EL (cell line): ENCODE measurements at places on chromosomes 3 and 15.
A peak's percentile ranks its signal among the peaks of the same experiment; 100 is the strongest.

DNA sequence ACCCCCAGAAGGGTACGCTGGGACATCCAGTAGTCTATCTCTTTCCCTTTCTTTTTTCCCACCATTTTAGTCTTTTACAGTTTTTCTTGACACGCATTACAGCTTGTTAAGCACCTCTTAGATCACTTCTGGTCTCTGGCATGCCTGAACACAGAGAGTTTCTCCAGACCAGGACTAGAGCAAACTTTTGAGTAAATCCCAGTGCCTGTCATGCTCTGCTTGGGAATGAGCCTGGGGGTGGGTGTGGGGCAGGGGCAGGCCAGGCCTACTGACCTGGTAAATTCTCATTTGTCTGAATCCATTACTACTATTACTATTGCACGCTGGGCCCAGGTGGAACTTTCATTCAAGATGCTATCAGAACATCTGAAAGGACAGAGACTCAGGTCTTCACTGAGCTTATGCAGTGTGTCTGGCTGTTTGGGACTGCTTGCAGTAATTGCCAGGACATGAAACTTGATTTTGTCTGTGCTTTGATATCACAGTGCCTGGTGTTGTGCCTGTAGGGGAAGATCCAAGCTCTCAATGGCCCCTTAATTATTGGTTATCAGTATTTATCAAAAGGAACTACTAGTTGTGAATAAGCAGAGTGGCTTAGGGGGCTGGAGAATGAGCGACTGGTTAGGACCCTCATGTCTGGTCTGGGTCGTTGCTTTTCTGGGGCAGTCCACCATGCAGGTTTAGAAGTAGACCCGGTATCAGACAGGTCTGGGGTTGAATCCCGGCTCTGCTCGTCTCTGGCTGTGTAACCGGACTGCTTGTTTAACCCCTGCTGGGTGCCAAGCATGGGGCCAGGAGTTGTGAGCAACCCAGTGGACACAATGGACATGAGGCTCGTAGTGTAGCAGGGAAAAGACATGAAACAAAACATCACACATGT lies 196.1 kb upstream of the TLE3 start:
- no peak for DNase-seq

DNA sequence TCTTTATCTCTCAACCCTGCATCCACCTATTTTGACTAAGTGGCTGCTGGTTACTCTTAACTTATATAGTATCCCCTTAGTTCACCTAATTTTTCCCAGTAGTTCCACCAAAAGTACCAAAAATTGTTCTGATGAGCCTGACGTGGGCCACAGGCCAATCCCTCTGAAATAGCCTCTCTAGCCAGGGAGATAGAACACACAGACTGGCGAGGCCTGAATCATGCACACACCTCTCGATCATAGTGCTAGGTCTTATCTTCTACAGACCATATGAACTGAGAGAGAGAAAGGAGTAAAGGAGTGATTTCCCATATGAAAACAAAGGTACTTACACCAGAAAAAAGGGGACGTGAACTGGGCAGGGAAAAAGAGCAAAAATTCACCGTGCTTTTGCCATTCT lies 72.5 kb upstream of the ADAMTS9 start:
- DNase-seq = no peak

DNA sequence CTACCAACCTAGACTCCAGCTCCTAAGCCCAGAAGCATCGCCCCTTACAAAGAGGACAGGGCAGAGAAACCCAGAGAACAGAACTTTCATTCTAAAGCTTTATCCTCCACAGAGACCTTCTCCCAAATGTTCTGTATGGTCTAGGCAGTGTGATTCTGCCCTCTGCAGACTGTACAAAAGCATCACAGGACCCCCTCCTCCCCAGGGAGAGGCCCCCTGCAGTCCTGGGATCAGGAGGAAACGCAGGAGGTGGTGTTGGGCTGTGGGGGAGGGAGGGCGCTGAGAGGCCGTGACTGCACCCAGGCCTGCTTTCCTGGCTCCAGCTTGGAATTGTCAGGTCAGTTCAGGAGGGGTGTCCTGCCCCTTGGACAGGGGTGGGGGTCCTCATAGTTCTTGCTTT lies 101.3 kb downstream of the DGKG start:
- DNase-seq = no peak

GRCh38 chr3:55173504-55173903 lies 245.6 kb upstream of the LRTM1 start:
- peak; percentile 9 for DNase-seq

- DNase-seq = no peak
Measured at GRCh38 chr15:80559761-80560160, 135.3 kb upstream of the ABHD17C start.

GRCh38 chr15:80776420-80777045 lies 2.6 kb upstream of the CEMIP start:
- peak; percentile 80 for DNase-seq

- DNase-seq = peak; percentile 68
Measured at GRCh38 chr3:170429050-170429449, 10.4 kb downstream of the CLDN11 start.

DNA sequence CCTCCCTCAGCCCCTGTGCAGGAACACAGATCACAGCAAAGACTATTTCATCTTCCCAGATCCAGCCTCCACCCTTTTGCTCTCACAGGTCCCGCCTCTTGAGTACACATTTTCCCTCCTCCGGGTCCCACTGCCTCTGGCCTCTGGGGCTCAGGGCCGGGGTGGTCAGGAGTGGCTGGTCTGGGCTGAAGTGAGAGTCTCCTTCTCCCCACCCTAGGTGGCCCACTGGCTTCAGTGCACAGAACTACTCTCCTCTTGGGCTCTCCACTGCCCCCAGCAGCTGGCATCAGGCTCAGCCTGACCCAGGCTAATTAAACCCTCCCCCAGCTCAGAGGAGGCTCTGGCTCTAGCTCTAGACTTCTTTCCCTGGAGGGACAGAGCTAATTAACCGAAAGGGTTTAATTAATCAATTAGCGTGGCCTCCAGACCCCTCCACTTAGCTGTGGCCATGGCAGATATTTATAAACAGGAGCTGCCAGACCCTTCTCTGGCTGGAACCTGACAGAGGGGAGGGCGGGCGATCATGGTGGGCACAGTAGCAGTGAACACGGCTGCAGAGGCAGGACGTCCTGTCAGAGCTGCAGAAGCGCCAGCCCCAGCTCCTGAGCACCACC lies 15.1 kb downstream of the DUSP7 start:
- peak; percentile 30 for DNase-seq

- DNase-seq = no peak
Measured at GRCh38 chr15:90595763-90596155, 66.0 kb downstream of the CRTC3 start.

GRCh38 chr15:76393614-76394013 lies 57.0 kb downstream of the ISL2 start:
- peak; percentile 25 for DNase-seq

GRCh38 chr3:198081421-198081844 lies 121.4 kb downstream of the LMLN start:
- DNase-seq = no peak

DNA sequence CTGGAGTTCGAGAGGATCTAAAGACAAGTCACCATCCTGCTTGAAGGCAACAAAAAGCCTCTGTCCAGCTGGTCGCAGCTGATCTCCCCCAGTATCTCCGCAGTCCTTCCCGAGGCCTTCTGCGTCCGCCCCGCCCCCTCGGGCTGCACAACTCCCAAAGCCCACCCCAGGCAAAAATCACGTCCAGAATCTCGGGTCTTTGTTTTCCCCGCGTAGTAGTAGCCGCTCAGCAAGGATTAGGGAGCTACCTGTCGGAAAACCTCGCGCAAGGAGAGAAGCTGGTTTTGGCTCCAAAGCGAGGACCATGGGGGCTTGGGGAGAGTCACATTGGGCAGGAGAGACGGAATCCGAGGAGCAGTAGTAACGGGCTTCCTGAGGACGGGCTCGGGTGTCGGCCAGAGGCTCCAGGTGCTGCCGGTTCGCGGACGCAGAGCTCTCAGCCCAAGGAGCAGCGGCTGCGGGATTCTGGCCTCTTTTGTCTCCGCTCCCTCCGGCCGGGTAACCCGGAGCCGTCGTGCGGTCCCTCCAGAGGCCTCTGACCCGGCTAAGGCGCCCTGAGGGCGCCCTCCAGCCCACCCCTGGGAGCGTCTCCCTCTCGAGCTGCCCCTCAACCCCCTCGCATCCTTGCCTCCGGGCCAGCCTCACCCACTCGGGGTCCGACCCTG lies 401 bp downstream of the ZSCAN29 start:
- DNase-seq = peak; percentile 31

- DNase-seq = peak; percentile 16
Measured at GRCh38 chr15:29904757-29905417, 82.6 kb upstream of the TJP1 start.

DNA sequence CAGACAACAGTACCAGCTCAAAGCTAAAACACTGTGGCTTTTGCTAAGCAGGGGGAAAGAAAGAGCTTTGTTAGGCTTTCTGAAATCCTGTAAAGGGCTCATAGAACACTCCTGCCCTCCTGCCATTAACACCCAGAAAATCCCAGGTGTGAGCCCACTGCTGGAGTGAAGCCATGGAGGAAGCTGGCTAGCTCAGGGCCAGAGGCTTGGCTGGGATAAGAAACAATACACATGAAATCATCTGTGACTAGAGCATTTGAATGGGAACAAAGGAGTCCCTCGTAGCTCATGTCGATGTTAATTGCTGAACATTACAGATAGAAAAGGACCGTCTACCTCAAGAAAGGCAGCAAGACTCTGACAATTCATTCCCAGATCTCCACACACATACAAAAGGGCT lies 23.5 kb downstream of the RUVBL1 start:
- DNase-seq = no peak

DNA sequence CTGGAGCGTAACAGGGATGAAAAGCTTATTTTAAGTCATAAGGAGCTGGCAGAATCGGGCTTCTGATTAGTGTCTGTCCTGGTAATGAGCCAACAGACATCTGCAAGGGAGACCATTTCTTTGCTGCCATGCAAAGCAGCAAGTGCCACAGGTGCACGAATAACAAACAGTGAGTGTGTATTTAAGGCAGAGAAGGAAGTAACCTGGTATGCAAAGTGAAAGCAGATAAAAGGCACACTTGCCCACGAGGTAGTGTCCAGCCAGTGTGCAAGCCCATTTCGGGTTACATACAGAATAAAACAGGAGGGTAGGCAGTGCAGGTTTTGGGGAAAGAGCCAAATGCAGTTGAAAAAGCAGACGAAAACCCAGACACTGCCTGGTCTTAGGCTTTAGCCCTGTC lies 1153.7 kb downstream of the SI start:
- no peak for DNase-seq

- no peak for DNase-seq
Measured at GRCh38 chr3:187063286-187064121, 75.8 kb downstream of the RPL39L start.

DNA sequence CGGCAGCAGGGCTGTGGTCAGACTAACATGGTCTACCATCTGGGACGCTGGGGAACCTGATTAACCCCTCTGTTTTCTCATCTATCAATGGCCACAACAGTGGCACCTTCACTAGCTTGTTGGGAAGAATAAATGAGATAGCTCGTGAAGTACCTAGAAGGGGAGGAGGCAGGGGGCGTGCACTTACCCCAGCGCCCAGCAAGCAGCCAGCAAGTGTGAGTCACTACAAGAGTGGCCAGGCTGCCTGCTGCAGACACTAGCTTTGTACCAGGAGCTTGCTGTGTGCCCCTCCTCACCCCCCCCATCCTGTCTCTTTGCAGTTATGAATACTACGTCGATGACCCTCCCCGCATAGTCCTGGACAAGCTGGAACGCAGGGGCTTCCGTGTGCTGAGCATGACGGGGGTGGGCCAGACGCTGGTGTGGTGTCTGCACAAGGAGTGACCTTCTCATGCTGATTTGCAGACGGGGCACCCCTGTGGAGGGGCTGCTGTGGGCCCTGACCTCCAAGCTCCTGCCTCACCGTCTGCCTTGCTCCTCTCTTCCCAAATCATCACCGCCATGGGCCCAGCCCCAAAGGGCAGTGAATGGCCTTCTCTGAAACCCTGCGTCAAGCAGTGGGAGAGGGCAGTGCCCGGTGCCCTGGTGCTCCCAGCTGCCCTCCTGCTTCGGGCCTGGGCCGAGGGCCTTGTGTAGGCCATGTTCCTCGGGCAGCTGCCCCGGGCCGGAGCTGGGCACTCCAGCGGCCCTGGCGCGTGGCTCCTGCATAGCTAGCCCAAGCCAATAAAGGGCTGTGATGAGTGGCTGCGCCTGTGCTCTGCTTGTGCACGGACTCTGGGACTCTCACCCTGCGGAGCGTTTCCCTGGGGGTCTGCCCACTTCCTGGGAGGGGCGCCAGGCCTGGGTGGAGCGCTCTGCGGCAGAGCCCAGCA lies 2.6 kb upstream of the C15orf62 start:
- DNase-seq = no peak

DNA sequence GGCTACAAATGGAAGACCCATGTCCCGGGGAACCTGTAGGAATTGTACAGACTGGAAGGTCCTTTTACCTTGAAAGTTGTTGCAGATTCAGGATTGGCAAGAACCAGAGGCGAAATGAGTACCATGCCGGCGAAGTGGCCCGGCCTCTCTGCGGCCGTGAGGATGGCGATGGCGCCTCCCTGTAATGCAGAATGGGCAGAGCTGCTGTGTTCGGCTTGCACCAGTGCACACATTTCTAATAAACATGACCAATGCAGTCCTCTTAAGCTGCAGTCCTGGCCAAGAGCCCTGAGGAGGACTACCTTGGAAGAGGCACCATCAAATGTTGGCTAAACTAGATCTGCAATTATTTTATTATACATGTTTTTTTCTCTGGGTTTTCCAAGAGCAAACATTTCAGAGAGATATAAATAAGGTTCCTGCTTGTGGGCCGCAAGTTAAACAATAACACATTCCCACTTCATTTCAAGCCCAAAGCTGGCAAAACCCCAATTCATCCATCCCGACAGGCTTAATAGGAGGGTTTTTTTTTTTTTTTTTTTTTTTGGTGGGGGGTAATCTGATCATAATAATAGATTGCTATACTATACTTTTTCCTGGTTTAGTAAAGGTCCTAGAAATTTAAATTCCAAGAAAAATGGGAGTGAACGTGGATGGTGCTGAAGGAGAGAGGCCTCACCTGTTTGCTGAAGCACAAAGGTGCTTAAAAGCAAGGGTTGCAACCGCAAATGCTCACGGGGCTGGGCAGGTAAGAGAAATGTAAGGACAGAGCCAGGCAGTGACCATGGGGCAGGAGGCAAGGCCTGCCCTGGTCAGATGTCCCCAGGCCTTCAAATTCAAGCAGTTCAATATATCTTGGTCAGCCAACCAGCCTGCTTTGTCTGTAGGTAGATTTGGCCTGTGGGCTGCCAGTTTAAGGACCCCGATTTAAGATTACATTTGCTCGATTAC lies 48.5 kb downstream of the ABTB1 start:
- DNase-seq = no peak
